ENCODE measurements at places on chromosomes 5 and 9.

GRCh38 chr5:3639175-3639574, 43.5 kb downstream of the IRX1 start:
- no peak for DNase-seq

GRCh38 chr5:54758038-54758437, 227.4 kb downstream of the ESM1 start:
- DNase-seq, result no peak

DNA sequence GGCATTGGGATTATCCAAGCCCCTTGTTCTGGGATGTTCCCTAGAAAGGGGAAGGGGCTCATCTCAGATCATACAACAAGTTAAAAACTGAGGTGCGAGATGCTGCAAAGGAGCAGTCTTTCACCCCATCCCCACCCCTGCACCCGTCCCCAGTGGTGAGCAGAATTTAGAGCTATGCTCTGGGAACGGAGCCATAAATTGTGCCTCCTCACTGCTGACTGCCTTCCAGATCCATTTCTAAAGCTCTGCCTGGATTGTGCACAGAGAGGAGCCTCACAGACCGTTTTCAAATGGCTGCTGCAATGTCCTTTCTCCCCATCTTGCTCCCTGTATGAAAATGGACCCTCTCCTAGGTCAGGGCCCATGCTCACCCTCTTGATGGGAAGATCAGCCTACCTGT, 8.3 kb downstream of the SLC25A48 start:
- DNase-seq, result no peak

DNA sequence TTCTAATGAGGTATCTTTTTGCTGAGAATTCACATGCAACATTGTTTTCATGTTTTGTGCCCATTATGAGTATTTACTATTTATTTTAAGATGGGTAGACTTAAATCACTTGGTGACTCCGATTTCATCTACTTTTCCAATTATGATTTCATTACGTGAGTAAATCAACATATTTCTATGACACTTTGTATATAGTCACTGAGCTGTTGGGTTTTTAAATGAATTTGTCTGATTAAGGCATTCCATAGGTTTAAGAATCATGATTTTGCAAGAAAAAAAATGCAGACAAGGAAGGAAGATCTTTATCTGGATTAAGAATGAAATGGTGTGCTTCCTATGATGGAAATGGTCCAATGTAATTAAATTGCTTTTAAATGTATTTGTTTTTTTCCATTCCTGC, 661.9 kb downstream of the ANXA1 start:
- no peak for DNase-seq

DNA sequence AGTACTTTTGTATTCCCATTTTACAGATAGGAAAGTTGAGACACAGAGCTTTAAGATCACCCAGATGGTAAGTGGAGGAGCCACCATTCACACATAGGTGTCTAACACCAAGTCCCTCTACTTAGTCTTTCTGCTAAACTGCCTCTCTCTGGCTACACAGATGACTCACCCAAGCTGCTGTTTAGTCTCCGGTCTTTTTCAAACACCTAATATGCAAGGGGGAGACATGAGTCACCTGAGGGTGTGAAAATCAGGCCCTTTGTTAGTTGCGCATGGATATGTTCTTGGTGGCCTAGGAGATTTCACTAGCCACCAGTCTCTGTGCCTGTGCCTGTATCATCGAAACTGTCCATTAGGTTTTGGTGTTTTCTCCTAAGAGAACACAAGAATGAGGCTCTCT, 117.8 kb downstream of the MAST4 start:
- no peak for DNase-seq
